ENCODE measurements at places on chromosomes 1 and 21. TPM values are rescaled to one million over a fixed set of nuclear protein-coding genes. Genes with fewer than 3 reads are reported as not detected.

Gene TMCO4
- polyA plus RNA-seq, result 14.4 TPM

Gene DNASE2B
- polyA plus RNA-seq, result 1.2 TPM

Gene RAB25
- not detected for polyA plus RNA-seq

Gene C1orf141
- polyA plus RNA-seq, result 0.48 TPM

Gene TRABD2B
- 1.1 TPM for polyA plus RNA-seq

Gene WDR64
- polyA plus RNA-seq, result 0.22 TPM

Gene IKBKE
- 1.3 TPM for polyA plus RNA-seq

Gene TNFRSF4
- polyA plus RNA-seq, result not detected

Gene MAB21L3
- polyA plus RNA-seq, result not detected

Gene PRRX1
- polyA plus RNA-seq, result 31.2 TPM

Gene CFHR4
- not detected for polyA plus RNA-seq

Gene FAM72D
- polyA plus RNA-seq, result 0.23 TPM

Gene GJA8
- polyA plus RNA-seq, result not detected

Gene CLCA1
- polyA plus RNA-seq, result not detected

Gene ERVH48-1
- not detected for polyA plus RNA-seq

Gene PLA2G2A
- polyA plus RNA-seq, result 126 TPM

Gene TRIM58
- 0.13 TPM for polyA plus RNA-seq

Gene MATN1
- 0.52 TPM for polyA plus RNA-seq

Gene CAPN8
- polyA plus RNA-seq, result 0.10 TPM

Gene PYCR2
- polyA plus RNA-seq, result 66.1 TPM

Gene FAM72B
- 1.2 TPM for polyA plus RNA-seq

Gene EFCAB7
- 6.5 TPM for polyA plus RNA-seq

Gene DISC1
- polyA plus RNA-seq, result 3.0 TPM

Gene ZNF648
- polyA plus RNA-seq, result 0.12 TPM

Gene RRP1
- 12.2 TPM for polyA plus RNA-seq
